ENCODE measurements at places on chromosomes 3 and 15.

- DNase-seq: no peak
Measured at GRCh38 chr3:197809356-197810020, 18.4 kb downstream of the LRCH3 start.

GRCh38 chr15:61364871-61365270 lies 135.8 kb upstream of the RORA start:
- no peak for DNase-seq

GRCh38 chr3:110697961-110698360 lies 373.7 kb upstream of the NECTIN3 start:
- no peak for DNase-seq

DNA sequence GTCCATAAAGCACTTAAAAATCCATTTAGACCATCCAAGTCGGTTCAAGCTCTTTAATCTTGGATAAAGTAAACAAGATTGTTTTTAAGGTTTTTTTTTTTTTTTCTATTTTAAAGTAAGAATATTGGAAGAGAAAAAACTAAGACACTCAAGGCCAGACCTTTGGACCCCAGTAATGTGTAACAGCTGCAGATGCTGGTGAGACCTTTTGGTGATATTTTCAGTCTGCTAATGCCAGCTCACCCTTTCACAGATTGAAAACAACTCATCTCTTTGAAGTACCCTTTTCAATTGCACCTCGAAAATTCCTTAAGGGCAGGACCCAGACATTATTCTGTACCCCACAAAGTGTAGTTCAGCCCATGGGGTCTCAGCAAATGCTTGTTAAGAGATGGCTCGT lies 260.7 kb upstream of the CTNNB1 start:
- no peak for DNase-seq

- no peak for DNase-seq
Measured at GRCh38 chr3:14208977-14209394, 30.4 kb downstream of the LSM3 start.

- DNase-seq: no peak
Measured at GRCh38 chr3:191378142-191378812, 48.0 kb upstream of the UTS2B start.

GRCh38 chr3:186583831-186584230 lies 13.3 kb downstream of the DNAJB11 start:
- DNase-seq: no peak

- no peak for DNase-seq
Measured at GRCh38 chr15:77824361-77825251, 191.9 kb upstream of the LINGO1 start.

- DNase-seq: no peak
Measured at GRCh38 chr15:72155003-72155621, 36.9 kb downstream of the SENP8 start.

GRCh38 chr3:189082666-189083427 lies 88.9 kb upstream of the TPRG1 start:
- no peak for DNase-seq

DNA sequence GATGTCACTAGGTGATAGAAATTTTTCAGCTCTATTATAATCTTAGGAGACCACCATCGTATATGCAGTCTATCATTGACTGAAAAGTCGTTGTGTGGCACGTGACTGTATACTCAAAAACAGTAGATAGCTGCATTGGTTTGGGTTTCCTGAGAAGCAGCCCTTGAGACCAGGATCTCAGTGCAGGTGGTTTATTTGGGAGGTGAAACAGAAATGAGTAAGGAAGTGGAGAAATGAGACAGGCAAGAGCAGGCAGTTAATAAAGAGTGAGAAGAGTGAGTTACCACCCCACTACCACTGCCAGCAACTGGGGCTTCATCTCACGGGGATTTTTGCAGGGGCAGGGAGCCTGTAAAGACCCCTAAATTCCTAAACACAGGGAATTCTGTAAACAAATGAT lies 221.0 kb downstream of the SHQ1 start:
- DNase-seq: no peak

DNA sequence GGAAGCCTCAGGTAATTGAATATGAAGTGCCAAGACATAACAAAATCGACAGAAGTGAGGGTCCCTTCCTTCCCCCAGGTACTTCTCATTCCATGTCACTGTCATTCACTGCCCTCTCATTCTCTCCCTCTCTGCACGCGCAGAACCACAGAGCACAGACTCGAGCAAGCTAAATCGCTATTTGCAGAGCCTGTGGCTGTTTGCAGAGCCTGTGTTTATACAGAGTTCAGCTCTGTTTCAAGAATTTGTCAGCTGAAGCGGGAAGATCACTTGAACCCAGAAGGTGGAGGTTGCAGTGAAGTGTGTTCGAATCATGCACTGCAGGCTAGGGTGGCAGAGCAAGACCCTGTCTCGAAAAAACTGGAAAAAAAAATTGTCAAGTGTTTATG lies 2.5 kb downstream of the VILL start:
- DNase-seq: no peak

DNA sequence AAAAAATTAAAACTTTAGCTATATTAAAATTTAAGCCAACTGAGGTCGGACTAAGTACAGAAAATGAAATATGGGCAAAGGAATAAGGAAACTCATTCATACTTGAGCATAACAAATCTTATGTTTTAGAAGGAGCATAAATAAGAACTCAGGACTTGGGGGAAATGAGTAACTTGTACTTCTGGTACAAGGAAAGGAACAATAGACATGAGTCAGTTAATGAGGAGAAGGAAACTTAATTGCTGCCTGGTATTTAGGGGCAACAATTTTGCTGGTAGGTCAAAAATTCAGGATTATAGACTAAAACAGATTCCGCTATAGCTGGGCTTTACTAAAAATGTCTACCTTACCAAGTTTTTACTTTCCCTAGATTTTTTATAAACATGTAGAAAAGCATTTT lies 113.1 kb downstream of the MYO5A start:
- DNase-seq: no peak

GRCh38 chr3:39079530-39079929 lies 27.7 kb downstream of the WDR48 start:
- DNase-seq: no peak

- DNase-seq: no peak
Measured at GRCh38 chr15:87752250-87752951, 504.1 kb downstream of the NTRK3 start.

- DNase-seq: no peak
Measured at GRCh38 chr3:3951071-3951470, 151.8 kb downstream of the LRRN1 start.

DNA sequence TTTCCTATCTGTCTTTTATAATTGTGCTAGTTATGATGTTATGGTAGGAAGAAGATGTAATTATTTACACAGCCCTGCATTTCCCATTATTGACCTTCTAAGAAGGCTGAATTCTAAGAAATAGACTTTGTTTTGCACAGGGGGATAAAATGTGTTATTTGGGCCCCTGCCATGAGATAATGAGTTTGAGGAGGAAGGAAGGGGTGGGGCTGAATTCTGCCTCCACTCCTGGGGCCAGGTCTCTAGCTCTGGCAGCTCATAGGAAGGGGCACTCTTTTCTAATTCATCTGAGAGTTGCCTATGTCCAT lies 69.2 kb upstream of the GOLGA8B start:
- DNase-seq: no peak

DNA sequence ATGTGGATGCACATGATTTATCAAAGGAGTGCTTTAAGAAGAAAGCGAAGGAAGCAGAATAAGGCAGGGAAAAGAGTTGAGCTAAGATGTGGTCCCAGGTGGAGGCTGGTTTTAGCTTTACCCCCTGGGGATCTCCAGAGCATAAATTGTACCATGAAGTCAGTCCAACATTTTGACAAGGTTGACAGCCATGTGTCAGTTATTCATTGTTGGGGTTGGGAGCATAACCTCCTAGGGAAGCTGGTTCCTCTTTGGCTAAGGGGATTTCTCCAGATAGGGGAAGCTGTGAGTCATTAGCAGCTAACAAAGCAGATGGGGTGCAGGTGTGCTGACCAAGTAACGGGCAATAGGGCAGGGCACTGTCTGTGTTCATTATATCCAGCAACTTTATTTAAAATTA lies 123.7 kb upstream of the IGSF10 start:
- no peak for DNase-seq

GRCh38 chr3:157376603-157377300 lies 59.9 kb upstream of the PTX3 start:
- DNase-seq: no peak

GRCh38 chr3:111712294-111713167 lies 117.4 kb upstream of the ZBED2 start:
- no peak for DNase-seq

- DNase-seq: no peak
Measured at GRCh38 chr15:94793207-94793606, 561.8 kb downstream of the MCTP2 start.

DNA sequence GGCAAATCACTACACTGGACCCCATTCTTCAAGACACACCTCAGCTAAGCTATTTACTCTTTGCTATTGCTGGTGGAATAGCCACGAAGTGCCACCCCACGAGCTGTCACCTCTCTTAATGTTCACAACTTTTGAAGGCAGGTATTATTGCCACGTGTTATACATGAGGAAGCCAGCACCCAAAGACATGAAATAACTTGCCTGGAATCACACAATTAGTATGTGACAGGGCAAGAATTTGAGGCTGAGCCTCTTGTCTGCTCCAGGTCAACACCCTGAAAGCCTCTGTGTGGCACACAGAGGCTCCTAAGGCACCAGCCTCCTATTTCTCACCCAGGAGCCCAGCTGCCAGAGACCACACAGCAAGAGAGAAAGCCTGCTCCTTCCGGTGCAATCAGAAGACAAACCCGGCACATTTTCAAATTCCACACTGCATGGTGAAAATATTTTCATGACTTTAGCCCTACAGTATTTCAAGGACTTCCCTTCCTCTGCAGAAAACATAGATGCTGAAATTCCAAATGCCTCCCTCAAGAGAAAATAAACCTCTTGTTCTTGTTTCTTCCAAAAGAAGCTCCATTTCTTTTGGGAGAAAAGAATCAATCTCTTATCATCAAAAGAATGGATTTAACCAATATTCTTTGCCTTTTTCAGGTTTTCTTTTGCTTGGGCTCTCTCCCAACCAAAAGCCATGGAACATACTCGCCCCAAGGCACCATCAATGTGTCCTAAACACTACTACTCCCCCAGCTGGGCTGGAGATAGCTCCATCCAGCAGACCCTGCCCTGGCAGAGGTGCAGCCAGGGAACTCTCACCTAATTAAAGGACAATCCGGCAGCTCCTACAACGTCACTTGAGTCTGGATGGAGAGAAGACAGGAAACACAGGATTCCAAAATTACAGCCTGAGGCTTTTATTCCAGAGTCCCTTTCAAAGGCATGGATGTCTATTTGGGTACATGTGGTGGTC lies 84.7 kb upstream of the THBS1 start:
- no peak for DNase-seq

DNA sequence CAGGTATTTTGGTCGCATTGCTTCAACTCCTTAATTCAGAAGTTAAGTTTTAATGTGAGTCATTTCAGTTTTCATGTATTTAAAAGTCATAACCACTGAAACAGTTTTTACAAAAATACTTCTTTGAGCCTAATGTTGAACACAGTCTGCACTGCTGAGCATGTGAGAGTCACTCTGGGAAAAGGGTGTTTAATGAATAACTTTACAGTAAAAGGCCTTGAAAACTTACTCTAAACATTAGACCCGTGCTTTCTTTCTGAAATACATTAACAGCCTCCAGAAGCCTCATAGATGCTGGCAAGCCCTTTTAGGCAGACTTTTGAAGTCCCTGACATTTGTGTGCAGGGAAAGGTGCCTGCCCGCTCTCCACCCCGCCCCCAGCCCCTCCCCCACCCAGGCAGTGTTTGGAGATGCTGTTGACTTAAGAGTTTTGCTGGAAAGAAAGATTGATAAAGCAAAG lies 68.9 kb upstream of the NR2F2 start:
- no peak for DNase-seq

- DNase-seq: no peak
Measured at GRCh38 chr15:70222606-70223005, 124.9 kb upstream of the TLE3 start.

DNA sequence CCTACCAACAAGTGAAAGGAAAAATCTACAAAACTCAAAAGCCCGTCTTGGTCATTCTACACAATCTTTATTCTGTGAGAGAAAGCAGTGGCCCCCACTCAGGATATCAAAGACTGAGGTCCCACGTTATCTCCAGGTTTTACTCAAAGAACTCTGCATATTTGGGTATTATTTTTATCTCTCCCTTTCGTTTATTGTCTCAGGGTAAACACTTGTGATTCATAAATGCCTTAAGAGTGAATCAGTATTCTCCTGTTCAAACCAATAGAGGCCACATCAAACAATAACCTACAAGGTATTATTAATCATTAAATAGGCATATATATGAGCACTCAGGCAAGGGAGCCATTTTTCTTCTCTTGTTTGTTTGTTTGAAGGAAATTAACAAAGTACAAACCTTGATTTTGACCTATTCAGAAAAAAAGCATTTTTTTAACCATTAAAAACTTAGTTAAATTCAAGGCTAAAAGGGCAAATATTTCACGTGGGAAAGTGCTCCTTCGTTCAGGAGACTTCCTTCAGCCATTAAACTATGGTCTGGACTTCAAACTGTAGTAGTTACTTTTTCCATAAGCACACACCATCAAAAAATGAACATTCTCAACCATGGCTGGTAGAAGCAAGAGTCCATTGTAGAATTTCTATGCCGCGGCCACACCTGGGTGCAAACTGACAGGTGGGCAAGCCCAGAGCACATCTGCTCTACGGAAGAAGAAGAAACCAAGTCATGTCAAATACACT lies 13.9 kb upstream of the HES1 start:
- no peak for DNase-seq

DNA sequence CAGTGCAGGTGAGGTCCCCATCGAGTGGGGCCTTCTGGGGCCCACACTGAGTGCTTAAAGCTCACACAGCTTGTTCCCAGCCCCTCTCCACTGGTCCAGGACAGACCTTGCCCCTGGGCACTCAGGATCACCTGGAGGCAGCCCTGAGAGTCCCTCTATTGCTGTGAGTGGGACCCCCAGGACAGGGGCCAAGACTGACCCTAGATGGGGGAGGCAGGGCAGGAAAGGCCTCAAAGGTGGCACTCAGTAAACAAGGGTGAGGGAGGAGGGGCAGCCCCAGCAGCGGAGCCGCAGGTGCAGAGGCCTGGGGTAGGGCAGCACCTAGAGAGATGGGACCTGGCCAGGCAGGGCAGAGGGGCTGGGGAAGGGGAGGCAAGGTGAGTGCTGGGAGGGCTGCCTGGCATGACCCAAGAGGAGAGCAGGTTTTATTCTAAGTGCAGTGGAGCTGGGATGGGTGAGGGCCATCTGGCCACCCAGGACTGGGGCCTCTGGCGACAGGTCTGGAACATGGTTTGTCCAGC lies 27.9 kb downstream of the CFAP100 start:
- DNase-seq: no peak

- no peak for DNase-seq
Measured at GRCh38 chr15:101048581-101049030, 129.4 kb downstream of the LRRK1 start.

DNA sequence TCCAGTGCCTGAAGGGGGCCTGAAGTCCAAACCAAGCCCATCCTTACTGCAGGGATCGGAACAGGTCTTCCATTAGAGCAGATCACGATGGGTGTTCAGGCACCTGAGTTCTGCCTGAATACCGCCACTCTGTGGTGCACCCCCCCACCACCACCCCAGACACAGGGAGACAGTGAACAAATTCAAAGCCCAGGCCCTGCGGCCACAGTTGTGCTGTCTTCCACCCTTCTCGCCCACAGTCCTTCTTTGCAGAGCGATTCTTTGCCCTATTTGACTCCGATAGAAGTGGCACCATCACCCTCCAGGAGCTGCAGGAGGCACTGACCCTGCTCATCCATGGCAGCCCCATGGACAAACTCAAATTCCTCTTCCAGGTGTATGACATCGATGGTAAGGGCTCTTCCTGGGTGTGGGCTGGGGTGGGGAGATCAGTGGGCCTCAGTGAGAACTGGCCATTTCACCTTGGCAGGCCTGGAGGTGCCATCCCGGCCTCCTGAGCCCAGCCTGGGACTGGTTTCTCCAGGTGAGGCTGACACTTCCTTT lies 13.6 kb downstream of the NOX5 start:
- DNase-seq: no peak

- no peak for DNase-seq
Measured at GRCh38 chr3:122353215-122353614, 28.2 kb downstream of the CSTA start.
